ENCODE measurements at places on chromosomes 7 and 10. TPM values are rescaled to one million over a fixed set of nuclear protein-coding genes. Genes with fewer than 3 reads are reported as not detected.

DNA sequence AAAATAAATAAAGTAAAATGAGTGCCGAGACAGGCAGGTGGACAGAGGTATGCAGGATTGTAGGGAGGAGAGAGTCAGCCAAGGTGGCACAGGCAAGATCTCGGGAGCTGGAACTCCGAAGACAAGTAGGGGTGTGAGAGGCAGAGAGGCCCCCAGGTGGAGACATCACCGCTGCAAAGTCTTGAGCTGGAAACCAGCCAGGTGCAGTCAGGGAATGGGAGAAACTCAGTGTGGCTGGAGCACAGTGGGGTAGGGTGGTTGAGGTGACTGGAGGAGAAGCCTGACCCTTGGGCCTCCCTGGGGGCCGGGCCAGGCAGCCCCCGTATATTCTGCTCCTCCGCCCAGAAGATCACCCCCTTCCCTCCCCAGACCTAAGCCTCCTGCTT lies 4.2 kb downstream of the EPHB4 start:
- no peak for DNase-seq

DNA sequence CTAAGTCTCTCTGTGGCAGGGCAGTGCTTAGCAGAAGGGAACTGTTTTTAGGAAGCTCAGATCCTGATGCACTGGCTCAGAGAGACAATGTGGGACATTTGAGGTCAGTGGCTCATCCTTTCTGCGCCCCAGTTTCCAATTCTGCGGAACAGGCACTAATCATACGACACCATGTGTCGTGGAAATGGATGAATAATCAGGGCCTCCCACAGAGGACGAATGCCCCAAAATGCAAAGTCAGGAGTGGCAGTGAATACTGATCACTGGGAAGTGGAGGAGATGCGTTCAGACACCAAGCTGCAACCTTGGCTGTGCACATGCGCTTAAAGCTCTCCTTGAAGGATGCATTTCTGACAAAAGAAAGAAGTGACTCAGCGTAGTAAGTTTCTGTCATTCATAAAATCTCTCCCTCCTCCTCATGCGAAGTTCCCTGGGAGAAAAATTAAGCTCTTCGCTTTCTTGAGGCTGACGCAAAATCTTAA lies 21.9 kb upstream of the ECHDC3 start:
- no peak for DNase-seq

GRCh38 chr10:104317726-104318299 lies 20.5 kb downstream of the ITPRIP start:
- DNase-seq, result no peak

DNA sequence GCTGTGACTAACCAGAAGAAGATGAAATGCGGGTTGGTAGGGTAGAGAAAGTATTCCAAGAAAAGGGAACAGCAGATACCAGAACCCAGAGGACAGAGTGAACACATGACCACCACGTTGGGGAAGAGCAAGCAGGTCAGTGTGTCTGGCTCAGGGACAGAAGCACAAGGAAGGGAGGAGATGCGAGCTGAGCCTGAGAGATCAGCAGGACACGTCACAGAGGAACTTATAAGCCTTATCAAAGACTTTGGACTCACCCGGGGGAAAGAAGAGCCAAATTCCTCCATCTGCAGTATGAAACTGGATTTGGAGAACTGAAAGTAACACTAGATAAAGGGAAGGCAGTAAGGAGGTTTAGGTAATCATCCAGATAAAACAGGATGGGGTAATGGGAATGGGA lies 232.1 kb upstream of the NPVF start:
- no peak for DNase-seq

- no peak for DNase-seq
These were observed 150.7 kb upstream of the SHH start for GRCh38 chr7:155962968-155963300.

- DNase-seq, result no peak
These were observed 16.6 kb downstream of the MNX1 start for GRCh38 chr7:156993925-156994235.

- no peak for DNase-seq
These were observed 32.4 kb upstream of the INPP5F start for GRCh38 chr10:119693262-119693957.

DNA sequence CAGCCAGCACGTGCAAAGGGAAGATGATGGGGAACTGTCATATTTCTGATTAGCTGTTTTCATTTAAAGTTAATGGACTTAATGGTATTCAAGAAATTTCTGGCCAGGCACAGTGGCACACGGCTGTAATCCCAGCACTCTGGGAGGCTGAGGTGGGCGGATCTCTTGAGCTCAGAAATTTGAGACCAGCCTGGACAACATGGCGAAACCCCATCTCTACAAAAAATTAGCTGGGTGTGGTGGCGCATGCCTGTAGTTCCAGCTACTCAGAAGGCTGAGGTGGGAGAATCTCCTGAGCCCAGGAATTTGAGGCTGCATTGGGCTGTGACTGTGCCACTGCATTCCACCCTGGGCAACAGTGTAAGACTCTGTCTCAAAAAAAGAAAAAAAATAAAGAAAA lies 18.7 kb downstream of the STN1 start:
- no peak for DNase-seq

- no peak for DNase-seq
These were observed 16.8 kb downstream of the DMBT1 start for GRCh38 chr10:122577311-122577885.

The FXYD4 gene
- 109 TPM for total RNA-seq

The AKR1E2 gene
- total RNA-seq, result 5.8 TPM

The ASIC3 gene
- total RNA-seq, result 1.9 TPM

The RSPH10B2 gene
- 0.22 TPM for total RNA-seq

The RBAK gene
- 14.1 TPM for total RNA-seq

The ATG9B gene
- 0.19 TPM for total RNA-seq

The OR9A2 gene
- total RNA-seq, result not detected

The CALML5 gene
- not detected for total RNA-seq
